ENCODE measurements at places on chromosomes 12 and 14. TPM values are rescaled to one million over a fixed set of nuclear protein-coding genes. Genes with fewer than 3 reads are reported as not detected.
A peak's percentile ranks its signal among the peaks of the same experiment; 100 is the strongest.

The TCL1B gene
- total RNA-seq: not detected

The GLRX5 gene
- 60.7 TPM for total RNA-seq

The KLRG1 gene
- 2.2 TPM for total RNA-seq

The PSMB11 gene
- total RNA-seq: not detected

The VEZT gene
- 58.4 TPM for total RNA-seq

The SYT10 gene
- not detected for total RNA-seq

The B3GNT4 gene
- total RNA-seq: 0.92 TPM

DNA sequence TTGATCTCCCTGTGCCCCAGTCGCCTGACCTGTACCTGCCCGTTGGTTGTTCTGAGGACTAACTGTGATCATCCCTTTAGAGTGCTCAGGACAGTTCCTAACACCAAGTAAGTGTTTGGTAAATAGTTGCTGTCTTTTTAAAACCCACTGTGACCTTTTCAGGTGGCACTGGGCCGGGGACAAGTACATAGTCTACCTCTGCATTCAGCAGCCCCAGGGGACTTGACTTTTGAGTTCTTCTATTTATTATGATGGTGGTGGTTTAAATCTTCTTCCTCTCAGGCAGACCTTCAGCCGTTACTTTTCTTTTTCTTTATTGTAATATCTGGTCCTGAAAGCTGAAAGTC lies 38.8 kb downstream of the EVL start:
- DNase-seq: no peak

GRCh38 chr14:31206536-31207286 lies 882 bp downstream of the HECTD1 start:
- DNase-seq: peak; percentile 68

- no peak for DNase-seq
Measured at GRCh38 chr12:92550661-92551060, 152.1 kb upstream of the PLEKHG7 start.

GRCh38 chr12:62605981-62606380 lies 139.4 kb downstream of the MON2 start:
- DNase-seq: no peak

GRCh38 chr12:2813214-2814185 lies 1.0 kb downstream of the ITFG2 start:
- DNase-seq: peak; percentile 53

DNA sequence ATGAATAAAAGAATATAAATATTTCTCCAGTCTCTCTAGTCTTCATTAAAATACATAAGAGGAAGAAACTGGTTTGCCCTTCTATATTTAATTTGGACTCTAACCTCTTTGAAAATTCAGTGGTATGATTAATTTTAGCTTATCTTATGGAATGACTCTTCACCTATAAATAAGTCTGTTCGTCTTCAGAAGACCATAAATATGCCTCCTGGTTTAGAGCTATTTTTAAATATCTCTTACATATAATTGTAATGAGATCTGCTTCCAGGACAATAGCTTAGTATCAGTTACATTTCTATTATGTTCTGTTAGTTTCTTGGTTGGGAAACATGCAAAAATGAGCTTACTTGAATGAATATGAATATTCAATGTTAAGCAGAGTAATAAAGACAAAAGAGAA lies 257.5 kb upstream of the HMGA2 start:
- no peak for DNase-seq

DNA sequence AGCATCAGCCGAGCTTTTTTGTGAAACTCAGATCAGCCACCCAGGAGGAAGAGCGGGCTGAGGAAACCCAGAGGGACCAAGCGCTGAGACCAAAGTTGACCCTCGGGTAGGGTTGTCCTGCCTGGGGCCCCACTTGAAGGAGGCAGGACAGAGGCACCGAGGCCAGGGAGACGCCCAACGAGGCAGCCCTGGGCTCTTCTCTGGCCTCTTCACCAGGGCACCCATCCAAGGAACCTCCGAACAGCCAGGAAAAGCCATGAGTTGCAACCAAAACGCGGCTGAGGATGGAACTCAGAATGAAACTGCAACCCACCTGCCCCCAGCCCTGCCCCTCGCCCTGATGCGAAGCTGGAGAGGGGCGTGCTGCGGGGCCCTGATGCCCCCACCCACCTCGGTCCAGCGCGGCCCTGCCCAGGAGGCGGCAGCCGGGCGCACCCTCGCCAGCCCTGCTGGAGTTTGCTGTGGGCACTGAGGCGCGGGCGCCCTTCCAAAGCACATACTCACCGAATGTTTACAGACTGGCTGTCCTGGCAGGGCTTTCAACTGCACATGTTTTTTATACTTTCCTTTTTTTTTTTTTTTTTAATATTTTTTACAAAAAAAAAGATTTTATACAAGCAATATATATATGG lies 41.9 kb downstream of the JDP2 start:
- DNase-seq: no peak

DNA sequence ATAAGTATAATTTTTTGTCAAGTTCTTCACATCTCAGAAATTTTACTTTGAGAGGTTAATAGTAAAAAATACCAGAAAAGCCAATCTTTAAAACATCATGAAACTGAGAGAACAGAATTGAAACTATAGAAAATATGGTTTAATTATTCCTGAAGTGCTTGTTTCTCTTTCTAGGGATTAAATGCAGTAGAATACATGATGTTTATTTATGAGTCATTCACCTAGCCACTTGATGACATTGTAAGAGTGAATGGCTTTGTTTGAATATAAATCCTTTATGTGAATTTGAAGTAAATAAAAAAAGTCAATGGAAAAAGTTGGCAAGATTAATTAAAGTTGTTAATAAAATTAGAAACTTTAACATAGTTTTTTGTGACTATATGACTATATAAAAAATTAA lies 48.4 kb downstream of the KTN1 start:
- DNase-seq: no peak

DNA sequence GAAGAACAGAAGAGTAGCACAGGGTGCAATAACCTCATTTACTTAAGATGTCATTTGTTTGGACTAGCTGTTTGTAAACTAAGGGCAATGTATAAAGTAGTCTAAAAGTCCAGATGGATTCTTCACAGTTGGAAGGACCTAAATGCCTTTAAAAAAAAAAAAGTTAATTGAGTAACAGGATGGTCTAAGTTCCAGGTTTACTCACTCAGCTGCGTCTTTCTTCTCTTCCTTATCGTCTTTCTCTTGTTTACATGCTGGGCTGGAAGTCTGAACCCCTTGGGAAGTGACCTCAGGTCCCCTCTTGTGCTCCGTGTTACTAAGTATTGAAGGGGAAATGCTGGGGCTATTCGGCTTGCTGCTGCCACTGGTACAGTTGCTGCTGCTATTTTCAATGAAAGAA lies 82.5 kb downstream of the SH2B3 start:
- no peak for DNase-seq

DNA sequence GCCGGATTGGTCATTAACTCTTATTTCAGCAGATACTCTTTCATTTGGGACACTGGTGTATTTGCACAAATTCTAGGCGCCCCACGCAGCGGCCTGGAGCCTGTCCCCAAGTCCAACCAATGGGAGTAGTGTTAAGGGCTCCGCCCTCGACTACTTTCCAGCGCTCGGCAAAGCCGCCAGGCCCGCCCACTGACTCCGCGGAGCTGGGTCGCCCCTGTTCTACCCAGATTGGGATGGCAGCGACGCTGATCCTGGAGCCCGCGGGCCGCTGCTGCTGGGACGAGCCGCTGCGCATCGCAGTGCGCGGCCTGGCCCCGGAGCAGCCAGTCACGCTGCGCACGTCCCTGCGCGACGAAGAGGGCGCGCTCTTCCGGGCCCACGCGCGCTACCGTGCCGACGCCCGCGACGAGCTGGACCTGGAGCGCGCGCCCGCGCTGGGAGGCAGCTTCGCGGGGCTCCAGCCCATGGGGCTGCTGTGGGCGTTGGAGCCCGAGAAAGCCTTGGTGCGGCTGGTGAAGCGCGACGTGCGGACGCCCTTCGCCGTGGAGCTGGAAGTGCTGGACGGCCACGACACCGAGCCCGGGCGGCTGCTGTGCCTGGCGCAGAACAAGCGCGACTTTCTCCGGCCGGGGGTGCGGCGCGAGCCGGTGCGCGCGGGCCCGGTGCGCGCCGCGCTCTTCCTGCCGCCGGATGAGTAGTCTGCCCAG lies at the start of gene ACOT6:
Gene ACOT6 (plus strand): TSS at position 179 of the 707 bp plus-strand sequence. CDS start 55 bp downstream, at position 234.
- DNase-seq: peak; percentile 76

All from activated naive CD8-positive, alpha-beta T cell treated with anti-CD3 and anti-CD28 coated beads for 36 hours (primary cell).